ENCODE measurements at places on chromosomes 12 and 14.

GRCh38 chr12:80299219-80299618 lies 144.8 kb upstream of the PTPRQ start:
- no peak for DNase-seq

- no peak for DNase-seq
Observed at GRCh38 chr12:70459786-70460185, 93.7 kb downstream of the KCNMB4 start.

GRCh38 chr14:74618078-74618952 lies 6.3 kb upstream of the LTBP2 start:
- no peak for DNase-seq

- no peak for DNase-seq
Observed at GRCh38 chr12:101878243-101878821, 952 bp downstream of the DRAM1 start.

DNA sequence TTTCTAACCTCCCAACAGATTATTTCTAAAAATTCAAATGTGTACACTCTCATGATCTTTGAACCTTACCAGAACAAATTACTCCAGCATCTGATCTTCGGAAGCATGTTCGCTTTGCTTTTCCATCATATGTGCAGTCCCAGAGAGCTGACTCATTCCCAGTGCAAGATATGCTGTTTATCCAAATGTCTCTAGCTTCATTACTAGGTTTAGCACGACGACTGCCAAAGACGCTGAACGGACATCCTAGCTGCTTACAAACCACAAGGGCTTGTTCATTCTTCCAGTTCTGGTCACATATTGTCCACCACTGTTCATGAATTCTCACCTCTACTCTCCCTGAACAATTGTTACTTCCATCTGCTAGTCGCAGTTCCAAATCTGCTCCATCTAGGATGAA lies 40.5 kb downstream of the CD163L1 start:
- no peak for DNase-seq

- DNase-seq, result no peak
Observed at GRCh38 chr14:75531660-75532317, 9.5 kb downstream of the BATF start.

- peak; percentile 55 for DNase-seq
Observed at GRCh38 chr14:69242311-69243224, 17.4 kb upstream of the GALNT16 start.

GRCh38 chr14:94897561-94897960 lies 127.6 kb upstream of the GSC start:
- no peak for DNase-seq

- DNase-seq, result no peak
Observed at GRCh38 chr14:75273272-75274049, 5.2 kb upstream of the FOS start.

DNA sequence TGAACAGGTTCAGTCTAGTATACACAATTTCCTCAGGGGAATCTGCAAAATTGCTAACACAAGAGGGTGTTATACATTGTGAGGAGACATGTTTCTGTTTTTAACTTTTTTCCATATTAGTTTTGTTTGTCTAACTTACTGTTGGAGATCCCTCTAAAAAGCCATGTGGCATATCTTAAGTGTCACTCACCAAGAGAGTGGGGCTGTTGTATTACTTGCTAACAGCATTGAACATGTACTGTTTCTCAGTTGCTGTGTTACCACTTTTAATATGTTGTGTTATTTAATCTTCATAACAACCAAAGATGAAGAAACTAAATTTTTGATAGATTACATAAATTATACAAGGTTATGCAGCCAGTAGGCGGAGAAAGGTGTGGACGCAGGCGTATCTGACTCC lies 154.3 kb upstream of the NPAS3 start:
- no peak for DNase-seq

GRCh38 chr12:66058554-66058953 lies 72.0 kb downstream of the LLPH start:
- DNase-seq, result no peak

GRCh38 chr14:61219256-61219655 lies 61.9 kb downstream of the TMEM30B start:
- DNase-seq, result no peak

- DNase-seq, result no peak
Observed at GRCh38 chr14:36550899-36551298, 30.9 kb upstream of the NKX2-1 start.

DNA sequence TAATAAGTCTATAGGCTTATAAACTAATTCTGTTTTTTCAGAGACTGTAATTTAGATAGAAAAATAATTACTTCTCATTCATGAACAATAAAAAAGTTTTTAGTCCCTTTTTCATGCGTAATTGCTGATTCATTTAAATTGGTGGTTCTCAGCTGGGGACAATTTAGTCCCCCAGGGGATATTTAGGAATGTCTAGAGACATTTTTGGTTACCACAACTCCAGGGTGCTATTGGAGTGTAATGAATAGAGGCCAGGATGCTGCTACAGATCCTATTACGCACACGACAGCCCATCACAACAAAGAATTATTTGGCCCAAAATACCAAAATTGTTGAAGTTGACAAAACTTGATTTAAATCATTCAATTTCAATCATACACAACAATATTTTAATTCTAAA lies 22.8 kb upstream of the VCPKMT start:
- DNase-seq, result no peak

GRCh38 chr14:35028435-35028834 lies 17.6 kb upstream of the FAM177A1 start:
- DNase-seq, result no peak

GRCh38 chr14:75310295-75311111 lies 31.9 kb downstream of the FOS start:
- peak; percentile 90 for DNase-seq

- DNase-seq, result no peak
Observed at GRCh38 chr14:22814941-22815713, at the start of gene SLC7A7. TSS of gene SLC7A7 (minus strand) at chr14:22815435. CDS start at chr14:22813398, 2,037 bp downstream.

DNA sequence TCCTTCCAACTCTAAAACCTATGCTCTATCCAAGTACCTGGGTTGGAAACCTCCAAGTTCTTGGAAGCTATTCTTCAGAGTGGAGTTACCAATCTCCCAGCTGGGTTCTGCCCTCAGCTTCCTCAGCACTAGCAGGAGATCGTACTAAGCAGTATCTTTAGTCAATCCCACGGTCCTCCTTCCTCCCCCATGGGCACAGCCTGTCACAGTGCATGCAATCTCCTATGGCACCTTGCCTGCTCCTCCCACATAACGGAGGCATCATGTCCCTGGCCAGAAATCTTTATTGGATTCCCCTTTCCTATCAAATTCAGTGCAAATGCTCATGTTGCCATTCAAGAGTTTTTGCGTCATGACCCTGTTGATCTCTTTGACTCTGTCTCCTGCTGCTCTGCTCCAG lies 5.4 kb upstream of the LPAR5 start:
- DNase-seq, result no peak

DNA sequence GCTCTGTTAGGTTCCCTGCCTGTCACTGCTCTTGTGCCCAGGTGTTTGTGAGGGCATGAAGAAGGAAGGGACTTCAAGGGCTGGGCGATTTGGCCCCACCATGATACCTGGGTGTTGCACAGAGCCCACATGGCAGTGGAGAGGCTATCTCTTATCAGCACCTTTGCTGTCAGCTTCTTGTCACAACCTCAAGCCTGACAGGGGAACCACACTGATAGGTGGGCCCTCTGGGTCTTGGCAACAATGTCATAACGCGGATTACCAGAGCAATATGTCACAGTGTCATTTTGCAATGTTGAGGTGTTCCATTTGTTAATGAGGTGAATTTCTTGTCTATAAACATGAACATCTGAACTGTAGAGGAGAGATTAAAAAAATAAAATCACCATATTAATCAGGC lies 22.9 kb upstream of the CACNA1C start:
- no peak for DNase-seq

DNA sequence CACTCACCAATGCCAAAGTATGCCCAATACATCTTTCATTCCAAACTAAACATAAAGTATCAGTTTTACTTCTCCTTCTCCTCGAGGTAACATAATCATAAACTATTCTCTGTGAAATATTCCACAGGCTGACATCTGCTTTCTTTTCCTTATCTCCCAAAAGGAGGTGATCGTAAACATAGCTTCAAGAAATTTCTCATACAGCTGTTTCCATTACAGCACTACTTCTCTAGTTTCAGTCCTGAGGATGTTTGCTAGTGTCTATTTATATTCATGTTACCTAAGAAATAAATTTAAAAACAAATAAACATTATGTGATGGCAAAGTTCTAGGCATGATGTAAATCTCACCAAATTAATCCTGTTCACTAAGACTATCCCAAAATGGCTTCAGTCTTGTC lies 90.1 kb upstream of the CPSF6 start:
- no peak for DNase-seq

GRCh38 chr12:114189266-114189665 lies 216.7 kb downstream of the TBX5 start:
- DNase-seq, result no peak

- DNase-seq, result no peak
Observed at GRCh38 chr14:63164108-63164683, 40.0 kb upstream of the RHOJ start.

- peak; percentile 27 for DNase-seq
Observed at GRCh38 chr14:61475316-61475715, 153.9 kb downstream of the PRKCH start.

- DNase-seq, result no peak
Observed at GRCh38 chr12:105454688-105455087, 124.2 kb downstream of the C12orf75 start.

GRCh38 chr12:129693731-129694130 lies 210.1 kb downstream of the TMEM132D start:
- no peak for DNase-seq

GRCh38 chr12:4789776-4790175 lies 69.6 kb downstream of the GALNT8 start:
- DNase-seq, result no peak

- no peak for DNase-seq
Observed at GRCh38 chr12:51381226-51382079, 9.8 kb downstream of the GALNT6 start.

DNA sequence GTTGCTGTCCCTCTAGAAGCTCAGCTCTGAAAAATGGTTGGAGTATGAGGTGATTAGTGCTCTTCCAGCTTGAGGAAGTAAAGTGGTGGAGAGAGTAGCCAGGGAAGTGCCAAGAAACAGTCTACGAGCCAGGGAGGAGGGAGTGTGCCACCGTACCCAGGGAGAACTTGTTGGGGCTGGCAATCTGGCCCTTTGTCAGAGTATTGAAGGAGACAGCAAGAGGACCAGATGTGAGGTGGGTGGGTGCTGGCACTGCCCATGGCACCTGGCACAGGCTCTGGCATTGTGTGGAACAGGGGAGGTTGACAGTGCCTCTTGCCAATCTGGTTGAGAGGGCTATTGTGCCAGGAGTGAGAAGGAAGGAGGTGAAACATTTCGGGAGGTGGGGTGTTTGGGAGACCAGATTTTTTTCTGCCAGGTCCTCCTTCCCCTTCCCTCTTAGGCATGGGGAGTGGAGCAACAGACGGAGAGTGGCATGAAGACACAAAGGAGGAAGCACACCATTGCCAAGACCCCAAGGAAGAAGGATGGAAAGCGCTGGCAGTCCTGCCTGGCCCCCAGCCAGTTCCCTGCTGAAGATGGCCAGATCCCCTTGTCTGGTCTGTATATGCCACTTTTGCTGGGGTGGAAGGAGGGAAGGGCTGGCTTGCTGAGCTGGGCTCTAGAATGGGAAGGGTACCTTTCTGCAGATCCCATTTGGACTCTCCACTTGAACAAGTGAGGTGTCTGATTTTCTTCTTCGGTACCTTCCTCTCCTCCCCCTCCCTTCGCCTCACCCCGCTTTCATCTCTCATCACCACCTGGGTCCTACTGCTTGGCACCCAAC lies 37.5 kb downstream of the ZFHX2 start:
- peak; percentile 56 for DNase-seq

DNA sequence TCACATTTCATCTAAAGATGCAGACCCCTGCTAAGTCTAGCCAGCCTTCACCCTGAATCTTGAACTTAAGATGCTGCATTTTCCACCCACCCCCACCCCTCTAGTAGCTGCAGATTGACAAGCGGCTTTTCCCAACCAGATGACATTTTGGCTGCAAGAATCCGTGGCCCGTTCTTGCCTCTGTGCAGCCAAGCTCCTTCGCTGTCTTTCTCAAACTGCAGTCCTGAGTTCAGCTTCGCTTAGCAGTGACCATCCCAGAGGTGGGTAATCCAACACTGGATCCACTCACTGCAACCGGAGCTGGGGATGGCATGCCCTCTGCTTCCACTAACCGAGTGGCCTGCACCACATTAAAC lies 765 bp upstream of the NFYB start:
- DNase-seq, result no peak

DNA sequence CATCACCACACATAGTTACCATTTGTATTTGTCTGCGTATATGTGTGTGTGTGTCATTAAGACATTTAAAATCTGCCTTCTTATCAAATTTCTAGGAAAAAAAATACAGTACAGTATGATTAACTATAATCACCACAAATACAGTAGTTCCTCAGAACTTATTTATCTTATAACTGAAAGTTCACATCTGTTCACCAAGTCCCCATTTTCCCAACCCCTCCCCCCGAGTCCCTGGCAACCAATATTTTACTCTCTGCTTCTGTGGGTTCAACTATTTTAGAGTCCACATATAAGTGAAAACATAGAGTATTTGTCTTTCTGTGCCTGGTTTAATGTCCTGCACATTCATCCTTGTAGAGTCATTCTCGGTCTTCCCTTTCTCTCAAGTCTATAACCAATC lies 12.3 kb downstream of the CAPS2 start:
- DNase-seq, result no peak

DNA sequence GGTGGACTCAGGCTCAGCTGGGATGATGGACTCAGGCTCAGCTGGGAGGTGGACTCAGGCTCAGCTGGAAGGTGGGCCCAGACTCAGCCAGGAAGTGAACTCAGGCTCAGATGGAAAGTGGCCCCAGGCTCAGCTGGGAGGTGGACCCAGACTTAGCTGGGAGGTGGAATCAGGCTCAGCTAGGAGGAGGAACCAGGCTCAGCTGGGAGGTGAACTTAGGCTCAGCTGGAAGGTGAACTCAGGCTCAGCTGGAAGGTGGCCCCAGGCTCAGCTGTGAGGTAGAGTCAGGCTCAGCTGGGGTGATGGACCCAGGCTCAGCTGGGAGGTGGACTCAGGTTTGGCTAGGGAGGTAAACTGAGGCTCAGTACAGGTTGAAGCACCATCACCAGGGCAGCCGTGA lies 21.8 kb upstream of the C14orf180 start:
- DNase-seq, result no peak

GRCh38 chr12:62748941-62749468 lies 185.9 kb downstream of the PPM1H start:
- no peak for DNase-seq

DNA sequence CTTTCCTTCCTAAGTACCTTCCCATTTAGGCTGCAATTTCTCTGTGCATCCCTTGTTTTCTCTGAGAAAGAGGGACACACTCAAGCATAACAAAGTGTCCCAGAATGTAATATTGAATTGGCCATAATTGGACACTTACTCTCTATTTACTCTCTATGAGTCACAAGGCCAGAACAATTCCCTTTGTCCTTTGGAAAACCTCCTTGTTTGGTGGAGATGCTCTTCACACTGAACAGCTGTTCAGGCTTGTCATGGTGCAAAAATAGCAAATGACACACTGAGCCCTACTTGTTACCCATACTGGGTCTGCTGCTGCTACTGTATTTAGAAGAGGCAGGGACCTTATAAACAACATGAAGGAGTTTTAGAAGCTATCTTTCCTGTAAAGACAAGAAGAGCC lies 1590.5 kb upstream of the TMEM132C start:
- peak; percentile 42 for DNase-seq
